ENCODE measurements at places on chromosomes 16 and 17.

- DNase-seq: no peak
These were observed 231.7 kb downstream of the HAPSTR1 start for GRCh38 chr16:9323170-9323569.

- no peak for DNase-seq
These were observed 33.1 kb upstream of the MEIOC start for GRCh38 chr17:44623070-44623725.

DNA sequence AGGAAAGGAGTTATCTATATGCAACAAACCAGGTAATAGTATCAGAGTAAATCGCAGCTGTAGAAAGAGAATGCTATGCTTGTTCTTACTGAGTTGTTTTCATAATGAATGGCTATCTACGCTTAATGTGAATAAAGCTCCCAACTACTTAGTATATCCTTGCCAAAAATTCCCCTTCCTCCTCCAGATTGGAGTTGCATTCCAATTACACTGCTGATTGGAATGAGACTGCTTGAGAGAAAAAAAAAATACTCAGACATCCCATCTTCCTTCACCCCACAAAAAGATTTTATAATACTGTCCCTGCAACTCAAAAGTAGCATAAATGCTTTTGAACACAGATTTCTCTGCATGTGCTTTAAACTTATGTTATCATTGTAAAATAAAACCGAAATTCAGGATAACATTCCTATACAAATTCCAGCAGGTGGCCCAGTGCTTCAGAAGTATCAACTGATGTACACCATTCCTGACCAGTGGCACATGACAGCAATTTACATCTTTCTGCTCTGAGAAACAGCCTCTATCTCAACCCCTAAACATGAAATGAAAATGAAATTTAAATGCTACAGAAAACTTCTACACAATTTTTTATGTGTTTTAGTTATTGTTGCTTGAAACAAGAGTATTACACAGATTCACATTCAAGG, 47.0 kb downstream of the SMURF2 start:
- no peak for DNase-seq

DNA sequence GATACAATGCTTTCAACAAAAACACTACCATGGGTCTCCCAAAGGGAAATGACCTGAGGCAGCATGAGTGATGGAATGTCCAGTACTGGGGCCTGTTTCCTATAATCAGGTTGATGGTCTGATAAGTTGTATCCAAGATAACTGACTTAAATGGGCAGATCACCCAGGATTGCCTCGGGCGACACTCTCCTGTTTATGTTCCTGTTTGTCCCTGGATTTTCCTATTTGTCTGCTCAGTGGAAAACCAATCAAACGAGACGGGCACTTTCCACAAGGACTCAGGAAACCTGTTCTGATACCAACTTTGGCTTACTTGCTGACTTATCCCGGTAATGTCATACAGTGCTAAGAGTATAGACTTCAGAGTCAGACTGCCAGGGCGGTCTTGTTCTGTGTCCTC, 27.4 kb downstream of the USP43 start:
- DNase-seq: no peak

GRCh38 chr17:561116-561515, 153.5 kb downstream of the VPS53 start:
- DNase-seq: no peak

GRCh38 chr17:39845052-39845846, 18.9 kb downstream of the IKZF3 start:
- no peak for DNase-seq

DNA sequence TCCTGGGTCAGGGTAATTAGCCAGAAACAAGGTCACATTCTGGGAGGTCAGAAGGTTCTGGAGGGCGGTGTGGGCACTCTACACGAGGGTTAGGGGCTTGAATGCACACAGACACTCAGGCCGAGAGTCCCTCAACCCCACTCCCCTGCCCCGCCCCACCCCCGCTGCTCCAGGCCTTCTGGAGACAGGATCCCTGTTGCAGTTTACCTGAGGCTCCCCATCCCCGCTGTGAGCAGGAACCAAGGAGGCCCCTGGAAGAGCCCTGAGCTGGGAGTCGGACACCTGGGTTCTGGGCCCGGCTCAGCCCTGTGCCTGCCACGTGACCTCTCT, 4.4 kb upstream of the ACTG1 start:
- no peak for DNase-seq

DNA sequence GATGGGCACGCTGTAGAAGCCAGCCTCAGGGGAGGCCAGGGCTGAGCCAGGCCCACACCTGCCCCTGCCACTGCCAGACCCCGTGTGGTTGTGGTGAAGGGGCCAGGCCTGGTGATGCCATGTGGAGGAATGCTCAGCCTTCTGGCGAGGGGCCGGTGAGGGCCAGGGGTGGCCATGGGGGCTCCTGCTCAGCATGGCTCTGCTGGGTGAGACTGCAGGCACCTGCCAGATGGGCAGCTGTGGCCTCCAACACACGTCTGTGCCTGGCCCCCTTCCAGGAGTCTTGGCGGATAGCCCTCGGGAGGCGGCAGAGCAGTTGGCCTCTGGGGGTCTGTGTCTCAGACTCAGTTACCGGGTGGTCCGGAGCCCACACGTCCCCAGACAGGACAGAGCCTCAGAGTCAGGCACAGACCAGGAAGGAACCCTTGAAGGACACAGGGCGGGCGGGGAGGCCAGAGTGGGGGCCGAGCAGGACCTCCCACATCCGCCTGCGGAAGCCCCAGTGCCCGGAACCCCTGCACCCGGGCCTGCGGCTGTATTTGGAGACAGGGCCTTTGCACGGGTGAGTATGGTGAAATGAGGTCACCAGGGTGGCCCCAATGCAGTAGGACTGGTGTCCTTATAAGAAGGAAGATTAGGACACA, 22.5 kb upstream of the CHMP6 start:
- DNase-seq: no peak

- DNase-seq: no peak
These were observed 4.1 kb upstream of the ARL5C start for GRCh38 chr17:39170109-39170508.

GRCh38 chr17:82361885-82362633, 3.0 kb downstream of the TEX19 start:
- DNase-seq: no peak

GRCh38 chr17:40841246-40841645, 18.8 kb upstream of the KRT10 start:
- DNase-seq: no peak

Data from activated naive CD4-positive, alpha-beta T cell (primary cell).